ENCODE measurements at places on chromosomes 5 and 9.

DNA sequence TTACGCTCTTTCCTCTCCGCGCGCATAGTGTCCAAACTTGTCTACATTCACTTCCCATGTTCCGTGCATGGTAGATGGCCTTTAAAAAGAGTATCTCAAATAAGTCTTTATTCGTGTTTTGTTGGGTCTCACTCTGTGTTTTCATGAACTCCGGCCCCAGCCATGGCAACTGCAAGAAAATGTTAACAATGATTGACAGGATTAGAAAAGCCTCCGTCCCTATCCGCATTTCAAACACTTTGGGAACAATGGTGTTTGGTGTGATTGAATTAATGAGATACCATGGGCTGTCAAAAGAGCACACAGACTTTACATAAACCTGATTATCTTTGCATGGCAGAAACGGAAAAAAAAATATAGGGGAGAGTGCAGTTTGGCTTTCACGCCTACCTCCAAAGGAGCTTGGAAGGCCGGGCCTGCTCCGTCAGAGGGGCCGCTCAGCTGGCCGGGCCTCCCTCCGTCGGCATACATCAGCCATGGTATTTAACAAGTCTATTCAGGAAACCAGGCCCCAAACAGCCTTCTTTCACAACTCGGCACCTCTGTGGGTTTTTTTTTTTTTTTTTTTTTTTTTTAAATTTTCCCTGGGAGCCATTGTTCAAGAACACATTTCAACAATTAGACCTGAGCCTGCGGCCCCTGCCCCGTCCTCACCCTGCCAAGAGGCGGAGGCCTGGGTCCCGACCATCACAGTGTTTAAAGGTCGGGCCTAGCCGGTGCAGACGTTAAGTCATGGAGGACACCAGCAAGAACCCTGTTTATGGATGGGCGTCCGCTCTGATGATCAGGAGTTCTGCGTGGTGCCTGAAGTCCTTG lies 323.8 kb upstream of the IRX4 start:
- no peak for DNase-seq

- no peak for DNase-seq
Measured at GRCh38 chr5:79269733-79270166, 33.8 kb downstream of the JMY start.

- no peak for DNase-seq
Measured at GRCh38 chr9:84668196-84669012, 1.1 kb upstream of the NTRK2 start.

GRCh38 chr9:73024601-73025034 lies 71.8 kb upstream of the ALDH1A1 start:
- no peak for DNase-seq

- DNase-seq, result no peak
Measured at GRCh38 chr5:124662181-124662781, 84.2 kb downstream of the ZNF608 start.

GRCh38 chr5:135462304-135462703 lies 10.2 kb upstream of the TIFAB start:
- peak; percentile 4 for DNase-seq

- no peak for DNase-seq
Measured at GRCh38 chr5:159764283-159765134, 151.8 kb upstream of the ADRA1B start.

DNA sequence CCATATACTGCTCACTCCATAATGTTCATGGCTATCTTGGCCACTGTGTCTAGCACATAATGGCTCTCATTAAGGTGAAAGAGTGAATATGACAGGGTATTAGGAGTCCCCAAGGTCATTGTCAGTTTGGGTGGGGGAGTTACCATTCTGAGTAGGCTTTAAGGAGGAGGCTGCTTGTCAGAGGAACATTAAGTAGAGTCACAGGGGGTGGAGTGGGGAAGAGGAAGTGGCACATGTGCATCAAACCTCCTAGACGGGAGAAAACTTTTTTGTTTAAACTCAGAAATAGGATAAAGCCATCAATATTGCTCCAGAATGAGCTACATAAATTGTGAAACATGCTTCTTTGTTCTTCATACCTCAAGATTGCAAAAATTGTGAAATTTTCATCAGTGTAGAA lies 45.5 kb downstream of the DAB2IP start:
- no peak for DNase-seq

DNA sequence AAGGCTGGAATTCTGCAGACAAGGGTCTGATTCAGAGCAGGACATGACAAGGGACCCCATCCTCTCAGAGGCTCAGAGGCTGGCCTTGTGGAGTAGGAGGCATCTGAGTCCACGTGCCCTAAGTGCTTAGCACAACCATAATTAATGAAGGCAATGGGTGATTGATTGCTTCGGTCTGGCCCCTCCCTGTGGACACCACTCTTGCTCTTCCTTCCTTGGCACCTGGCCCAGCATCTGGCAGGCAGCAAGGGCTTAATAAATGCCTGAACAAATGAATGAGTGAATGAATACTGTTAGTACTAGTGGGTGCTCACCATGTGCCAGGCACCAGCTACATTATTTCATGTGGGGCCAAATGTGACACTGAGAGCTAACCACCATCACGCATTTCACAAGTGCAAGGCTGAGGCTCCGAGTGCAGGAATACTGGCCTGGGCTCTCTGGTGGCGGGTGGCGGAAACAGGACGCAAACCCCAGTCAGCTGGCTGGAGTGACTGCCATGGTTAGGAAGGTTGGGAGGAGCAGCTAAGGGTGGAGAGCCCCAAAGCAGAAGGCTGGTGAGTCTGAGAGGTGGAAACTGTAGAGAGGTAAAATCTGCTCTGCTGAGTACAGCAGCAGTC lies 53.6 kb downstream of the ASS1 start:
- DNase-seq, result no peak

- no peak for DNase-seq
Measured at GRCh38 chr9:116285320-116285719, 131.7 kb downstream of the PAPPA start.

- no peak for DNase-seq
Measured at GRCh38 chr9:28699632-28700031, 1126.4 kb upstream of the C9orf72 start.

GRCh38 chr9:79829566-79830302 lies 258.0 kb downstream of the TLE4 start:
- no peak for DNase-seq

DNA sequence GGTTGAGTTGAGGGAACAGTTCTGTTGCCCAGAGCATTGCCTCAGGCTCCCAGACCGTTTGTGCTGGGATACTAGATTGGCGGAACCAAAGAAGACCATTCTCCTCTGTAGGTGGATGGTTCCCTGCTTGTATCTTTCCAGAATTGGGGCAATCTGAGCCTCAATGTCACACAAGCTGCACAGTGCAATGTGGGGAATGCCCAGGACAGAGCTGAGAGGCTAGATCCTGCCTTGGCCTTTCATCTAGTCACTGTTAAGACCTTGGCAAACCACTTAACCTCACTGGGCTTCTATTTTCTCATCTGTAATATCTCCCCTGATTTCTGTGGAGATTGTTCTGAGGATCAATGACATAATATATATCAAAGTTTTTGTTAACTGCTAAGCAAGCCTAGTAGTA lies 16.9 kb upstream of the ERAP2 start:
- DNase-seq, result no peak

DNA sequence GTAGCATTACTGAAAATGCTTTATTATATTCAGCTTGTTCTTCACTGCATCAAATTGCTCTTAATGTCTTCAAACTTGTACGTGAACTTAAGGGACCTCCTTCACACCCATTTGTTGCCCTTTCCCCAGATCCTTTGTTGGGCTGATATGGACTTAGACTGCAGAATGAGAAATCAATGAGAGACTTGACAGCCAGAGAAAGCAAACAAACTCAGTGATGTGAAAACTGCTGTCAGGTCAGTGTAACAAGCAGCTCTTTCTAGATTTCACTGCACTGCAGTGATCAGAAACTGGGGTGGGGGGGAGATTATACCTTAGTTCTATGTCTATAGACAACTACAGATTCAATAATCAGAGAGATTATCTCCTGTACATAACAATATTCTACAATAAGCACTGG lies 491.0 kb upstream of the DAP start:
- no peak for DNase-seq

GRCh38 chr9:79432485-79432884 lies 139.3 kb upstream of the TLE4 start:
- no peak for DNase-seq

- DNase-seq, result no peak
Measured at GRCh38 chr5:95697781-95698681, 15.2 kb upstream of the SPATA9 start.

- DNase-seq, result no peak
Measured at GRCh38 chr9:133741716-133742115, 3.6 kb upstream of the SARDH start.

- DNase-seq, result no peak
Measured at GRCh38 chr9:102035929-102036328, 297.5 kb upstream of the GRIN3A start.

- no peak for DNase-seq
Measured at GRCh38 chr5:103539376-103540330, 22.9 kb downstream of the NUDT12 start.

DNA sequence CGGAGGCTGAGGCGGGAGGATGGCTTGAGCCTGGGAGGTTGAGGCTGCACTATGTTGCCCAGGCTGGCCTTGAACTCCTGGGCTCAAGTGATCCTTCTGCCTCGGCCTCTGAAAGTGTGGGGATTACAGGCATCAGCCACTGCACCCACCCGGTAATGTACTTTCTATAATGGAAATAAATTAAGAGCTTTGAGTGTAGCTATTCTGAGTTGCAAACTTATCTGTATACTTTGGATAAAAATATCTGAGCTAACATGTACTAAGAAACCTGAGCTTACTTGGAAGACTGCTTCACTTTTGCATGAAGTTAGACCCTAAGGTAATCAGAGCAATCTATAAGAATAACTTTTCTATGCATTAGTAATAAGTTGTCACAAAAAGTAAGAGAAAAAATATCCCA lies 50.0 kb downstream of the UNC13B start:
- DNase-seq, result no peak

DNA sequence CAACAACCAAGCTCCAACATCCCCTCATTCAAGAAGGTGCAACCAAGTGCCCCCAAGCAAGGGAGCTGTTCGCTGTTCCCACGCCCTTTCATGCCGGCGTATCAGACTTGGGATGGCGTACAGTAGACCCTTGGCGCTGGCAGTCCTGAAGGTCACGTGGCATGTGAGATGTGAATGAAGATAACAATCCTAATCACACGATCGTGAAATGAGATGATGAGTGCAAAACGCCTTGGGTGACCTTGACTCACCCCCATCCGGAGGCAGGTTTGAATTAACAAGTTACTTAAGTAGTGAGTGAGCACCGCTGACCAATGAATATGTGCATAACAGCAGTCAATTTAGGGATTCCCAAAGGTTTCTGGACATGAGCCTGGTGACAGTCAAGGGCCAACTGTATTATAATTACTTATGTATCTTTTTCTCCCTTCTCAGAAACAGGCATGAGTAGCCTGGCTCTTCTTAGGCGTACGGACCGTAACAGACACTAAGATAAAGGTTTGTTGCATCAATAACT lies 150.2 kb downstream of the TTLL11 start:
- DNase-seq, result no peak

- no peak for DNase-seq
Measured at GRCh38 chr5:157449011-157449723, 10.8 kb upstream of the NIPAL4 start.

DNA sequence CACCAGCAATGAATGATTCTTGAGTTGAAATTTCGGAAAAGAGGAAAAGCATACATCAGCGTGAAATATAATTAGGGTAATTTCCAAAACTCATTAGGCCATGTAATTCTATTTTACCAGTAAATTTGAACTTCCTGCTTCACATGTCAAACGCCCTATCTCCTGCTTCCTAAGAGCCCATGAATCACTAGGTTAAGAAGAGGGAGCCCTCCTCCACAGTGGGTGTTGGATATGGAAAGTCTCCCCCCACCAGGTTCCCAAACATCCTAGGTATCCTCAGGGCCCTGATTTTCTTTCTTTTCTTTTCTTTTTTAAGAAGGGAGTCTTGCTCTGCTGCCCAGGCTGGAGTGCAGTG lies 115.2 kb downstream of the SUSD1 start:
- no peak for DNase-seq

- no peak for DNase-seq
Measured at GRCh38 chr5:61640179-61641021, 308.3 kb downstream of the ZSWIM6 start.

- DNase-seq, result no peak
Measured at GRCh38 chr9:127210851-127211730, 53.5 kb upstream of the GARNL3 start.

Data from stimulated activated CD8-positive, alpha-beta memory T cell treated with anti-CD3 and anti-CD28 coated beads, Interleukin-4, amount 100 ng/mL, for 4 hours (primary cell).